ENCODE measurements at places on chromosomes 2 and 18.

- no peak for DNase-seq
Measured at GRCh38 chr2:24438106-24438505, 52.9 kb upstream of the NCOA1 start.

DNA sequence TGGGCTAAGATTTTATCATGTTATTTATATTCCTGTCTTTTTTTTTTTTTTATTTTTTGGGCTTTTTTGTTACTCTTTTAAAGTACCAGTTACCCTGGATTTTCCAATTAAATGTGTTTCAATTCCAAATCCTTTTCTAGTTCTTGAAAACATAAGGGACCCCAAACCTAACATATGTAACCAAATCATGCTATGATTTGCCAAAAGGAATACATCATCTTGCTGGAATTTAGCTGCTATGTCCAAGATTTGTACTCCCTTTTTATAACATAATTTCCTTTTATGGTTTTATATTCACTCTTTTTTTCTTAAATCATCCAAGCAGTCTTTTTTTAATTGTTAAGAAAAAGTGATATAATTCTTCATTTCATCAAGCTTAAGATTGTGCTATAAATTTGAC, 60.9 kb upstream of the DSEL start:
- no peak for DNase-seq

DNA sequence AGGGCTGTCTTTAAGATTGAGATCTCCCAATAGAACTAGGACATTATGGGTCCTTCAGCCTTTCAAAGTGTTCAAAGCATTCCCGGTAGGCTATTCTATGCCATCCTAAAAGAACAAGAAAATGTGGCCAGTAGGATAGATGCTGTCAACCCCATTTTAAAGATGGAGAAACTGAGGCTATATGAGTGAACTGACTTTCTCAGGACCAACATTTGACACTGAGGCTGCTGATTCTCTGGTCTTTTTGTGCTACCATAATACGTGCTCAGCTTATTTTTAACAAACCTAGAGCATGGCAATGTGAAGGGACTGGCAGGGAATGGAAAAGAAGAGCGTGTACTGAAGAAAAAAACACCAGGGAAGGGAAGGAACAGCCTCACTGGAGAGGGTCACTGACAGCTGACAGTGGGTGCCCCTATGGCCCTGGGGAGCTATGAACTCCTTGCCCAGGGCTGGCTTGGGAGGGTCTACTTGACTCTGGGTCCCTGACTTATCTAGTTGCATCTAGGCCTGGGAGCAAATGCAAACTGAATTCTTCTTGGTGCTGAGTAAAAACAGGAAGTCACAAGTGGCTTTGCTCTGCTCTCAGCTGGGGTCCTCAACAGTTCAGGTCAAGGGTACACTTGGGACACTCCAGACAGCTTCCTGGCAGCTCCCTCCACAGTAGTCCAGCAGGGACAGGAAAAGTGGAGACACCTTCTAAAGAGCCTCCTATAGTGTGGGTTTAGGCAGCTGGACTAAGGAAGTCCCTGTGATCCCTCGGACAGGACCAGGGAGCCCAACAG, 2.3 kb downstream of the CYRIA start:
- no peak for DNase-seq

DNA sequence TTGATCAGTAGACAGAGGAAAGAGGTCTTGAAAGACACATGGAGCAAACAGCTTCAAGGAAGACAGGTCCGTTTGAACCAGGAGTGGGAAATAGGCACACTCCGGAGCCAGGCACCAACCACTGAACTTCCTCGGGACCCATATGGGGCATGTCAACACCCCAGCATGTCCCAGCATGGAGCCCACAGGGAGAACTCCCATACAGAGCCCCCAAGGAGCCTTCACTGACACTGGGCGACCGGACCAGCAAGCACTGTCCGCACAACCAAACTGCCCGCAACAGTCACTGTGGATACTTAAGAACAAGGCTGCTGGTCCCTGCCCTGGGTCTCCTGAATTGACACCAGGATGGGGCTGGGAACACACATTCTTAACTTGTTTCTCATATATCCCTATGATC, 286.2 kb upstream of the SALL3 start:
- DNase-seq: no peak

GRCh38 chr2:96245609-96246390, 20.0 kb downstream of the TMEM127 start:
- DNase-seq: no peak

DNA sequence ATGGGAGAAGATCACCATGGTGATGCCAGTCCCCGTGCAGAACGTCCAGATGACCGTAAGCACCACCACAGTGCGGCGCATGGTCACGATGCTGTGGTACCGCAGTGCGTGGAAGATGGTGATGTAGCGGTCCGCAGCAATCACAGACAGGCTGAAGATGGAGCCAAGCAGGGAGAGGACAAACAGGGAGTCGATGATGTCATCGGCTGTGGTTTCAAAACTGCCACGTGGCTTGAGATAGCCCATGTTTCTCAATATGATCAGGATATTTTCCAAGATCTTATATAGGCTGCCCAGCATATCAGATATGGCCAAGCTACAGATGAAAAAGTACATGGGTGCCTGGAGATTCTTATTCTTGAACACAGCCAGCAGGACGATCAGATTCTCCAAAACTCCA, 30.3 kb downstream of the MC2R start:
- DNase-seq: no peak

GRCh38 chr18:8329186-8329771, 280.0 kb upstream of the RAB12 start:
- no peak for DNase-seq

DNA sequence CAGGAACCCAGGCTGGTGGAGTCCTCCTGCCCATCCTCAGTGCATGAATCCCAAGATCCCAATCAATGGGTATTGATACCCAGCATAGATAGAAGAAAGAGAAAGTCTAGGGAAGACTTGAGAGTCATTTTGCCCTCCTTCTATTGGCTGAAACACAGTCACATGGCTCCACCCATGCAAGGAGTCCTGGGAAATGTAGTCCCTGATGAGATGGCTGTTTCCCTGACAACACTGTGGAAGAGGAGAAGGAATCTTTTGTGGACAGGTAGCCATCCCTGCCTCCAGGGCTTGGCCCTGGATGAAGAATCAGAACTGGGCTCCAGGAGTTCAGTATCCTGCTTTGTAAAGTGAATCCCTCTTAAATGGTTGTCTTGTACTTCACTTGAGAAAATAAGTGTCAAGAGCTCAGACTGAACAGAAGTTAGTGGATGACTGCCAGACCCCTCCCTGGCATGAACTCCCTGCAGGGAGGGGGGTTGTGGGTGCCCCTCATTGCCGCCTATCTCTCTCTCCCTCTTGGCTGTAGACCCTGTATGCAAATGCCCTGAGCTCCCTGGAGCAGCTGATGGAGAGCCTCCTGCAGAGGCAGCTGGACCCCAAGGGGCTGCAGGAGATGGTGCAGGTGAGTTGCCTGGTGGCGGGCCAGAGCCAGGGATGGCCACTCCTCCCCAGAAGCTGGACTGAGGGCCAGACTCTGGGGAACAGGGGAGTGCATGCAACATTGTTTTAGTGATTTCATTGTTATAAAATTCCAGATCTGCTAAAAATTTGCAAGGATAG, 36.1 kb downstream of the MROH2A start:
- DNase-seq: no peak

DNA sequence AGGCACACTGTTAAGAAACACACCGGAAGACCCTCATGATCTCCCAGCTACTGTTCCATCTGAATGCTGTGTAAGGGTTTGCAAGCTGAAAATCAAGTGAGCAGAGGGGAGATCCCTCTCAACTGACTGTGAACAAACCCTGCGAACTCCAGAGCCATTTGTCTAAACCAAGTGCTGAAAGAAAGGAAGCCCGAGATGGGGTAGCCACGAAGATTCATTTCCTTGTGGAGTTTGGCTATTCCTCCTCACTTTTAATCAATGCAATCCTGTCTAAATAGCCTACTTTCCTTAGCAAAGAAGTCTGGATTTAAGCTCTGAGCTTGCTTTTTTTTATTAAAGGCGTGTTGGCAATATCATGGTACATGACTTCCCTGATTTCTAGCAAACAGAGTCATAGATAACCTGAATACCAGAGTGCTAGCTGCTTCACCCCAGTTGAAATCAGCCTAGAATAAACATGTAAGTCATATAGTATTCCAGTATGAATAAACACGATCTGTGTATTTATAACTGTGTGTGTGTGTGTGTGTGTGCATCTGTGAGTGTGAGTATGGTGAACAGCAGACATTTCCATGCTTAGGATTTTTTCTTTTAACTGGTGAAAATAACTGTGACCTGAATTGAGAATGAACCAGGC, 365.2 kb downstream of the ZNF521 start:
- no peak for DNase-seq

DNA sequence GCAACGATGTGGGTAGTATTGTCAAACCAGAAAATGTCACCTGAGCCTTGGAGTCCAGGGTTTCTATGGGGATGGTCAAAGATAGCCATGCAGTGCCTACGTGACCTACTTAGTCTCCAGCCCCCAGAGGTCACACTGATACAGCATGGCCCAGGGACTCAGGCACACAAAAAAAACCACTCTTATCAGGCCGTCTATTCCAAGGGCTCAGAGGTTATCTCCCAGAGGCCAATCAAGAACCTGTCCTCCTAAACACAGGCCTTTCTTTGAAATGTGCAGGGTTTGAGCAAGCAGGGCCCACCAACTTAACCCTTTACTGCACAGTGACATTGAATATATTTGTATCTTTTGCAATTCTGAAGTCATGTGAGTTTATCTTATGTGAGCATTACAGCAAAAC, 82.7 kb downstream of the MRO start:
- DNase-seq: no peak

DNA sequence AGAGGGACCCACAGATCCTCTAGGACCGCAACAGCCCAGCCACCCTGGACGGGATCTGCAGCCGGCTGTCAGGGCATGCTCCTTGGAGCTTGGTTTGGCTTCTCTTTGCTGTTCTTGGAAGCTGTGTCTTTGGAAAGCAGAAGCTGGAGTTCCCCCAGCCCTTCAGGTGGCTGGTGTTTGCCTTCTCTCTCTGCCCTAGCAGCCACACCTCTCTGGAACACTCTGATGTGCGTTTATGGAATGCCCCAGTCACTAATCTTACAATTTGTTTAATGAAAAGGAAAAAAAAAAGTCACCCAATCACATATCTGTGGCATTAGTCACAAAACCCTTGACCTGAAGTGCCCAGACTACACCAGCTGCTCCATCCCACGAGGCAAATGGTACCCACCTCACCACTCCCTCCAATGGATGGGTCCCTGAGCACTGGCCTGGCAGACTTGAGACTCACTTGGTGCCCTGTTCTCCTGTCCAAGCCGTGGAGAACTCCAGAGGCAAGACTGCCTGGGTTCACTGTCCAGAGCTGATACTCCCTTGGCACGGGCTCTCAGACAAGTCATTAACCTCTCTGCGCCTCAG, 70.2 kb upstream of the DAPL1 start:
- DNase-seq: no peak

Measured in activated T-helper 1 cell treated with anti-CD3 and anti-CD28 coated beads, Interleukin-2, amount 50 U/mL, for 16 hours (primary cell).